Activated T-helper 1 cell treated with Interleukin-2 at 50 U/mL for 16 hours (primary cell): ENCODE measurements at places on chromosomes 13 and 19.
A peak's percentile ranks its signal among the peaks of the same experiment; 100 is the strongest.

DNA sequence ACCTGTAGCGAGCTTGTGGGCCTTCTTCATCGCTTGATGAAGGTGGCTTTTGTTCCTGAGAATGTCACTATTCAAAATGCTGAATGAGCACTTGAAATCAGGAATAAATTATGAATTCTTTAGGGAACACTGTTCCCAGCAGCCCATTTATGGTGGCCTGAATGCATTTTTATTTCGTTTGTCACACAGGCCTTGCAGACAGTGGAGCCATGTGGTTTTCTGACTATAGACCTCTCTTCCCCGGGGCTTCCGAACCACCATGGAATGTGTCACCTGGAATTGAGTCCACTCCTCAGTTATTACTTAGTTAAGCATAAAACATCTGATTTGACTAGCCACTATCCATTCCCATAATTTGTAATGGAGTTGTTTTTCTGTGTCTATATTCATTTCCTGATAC, 396.9 kb downstream of the IRS2 start:
- DNase-seq = no peak

DNA sequence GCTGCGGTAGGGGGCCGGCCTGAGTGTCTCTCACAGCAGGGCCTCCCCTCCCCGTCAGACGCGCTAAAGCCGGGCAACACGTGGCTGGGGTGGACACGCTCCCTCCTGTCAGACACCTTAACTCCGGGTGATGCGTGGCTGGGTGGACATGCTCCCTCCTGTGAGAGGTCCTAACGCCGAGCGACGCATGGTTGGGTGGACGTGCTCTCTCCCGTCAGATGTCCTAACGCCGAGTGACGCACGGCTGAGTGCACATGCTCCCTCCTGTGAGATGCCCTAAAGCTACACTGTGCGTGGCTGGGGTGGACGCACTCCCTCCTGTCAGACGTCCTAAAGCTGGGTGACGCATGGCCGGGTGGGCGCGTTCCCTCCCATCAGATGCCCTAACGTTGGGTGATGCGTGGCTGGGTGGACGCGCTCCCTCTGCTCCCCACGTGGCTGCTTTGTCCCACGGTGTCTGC, 126.1 kb upstream of the MCF2L start:
- DNase-seq = no peak

- peak; percentile 60 for DNase-seq
Measured at GRCh38 chr19:13849991-13850909, 26.7 kb upstream of the NANOS3 start.

GRCh38 chr13:32224916-32225315, 90.2 kb downstream of the ZAR1L start:
- no peak for DNase-seq

DNA sequence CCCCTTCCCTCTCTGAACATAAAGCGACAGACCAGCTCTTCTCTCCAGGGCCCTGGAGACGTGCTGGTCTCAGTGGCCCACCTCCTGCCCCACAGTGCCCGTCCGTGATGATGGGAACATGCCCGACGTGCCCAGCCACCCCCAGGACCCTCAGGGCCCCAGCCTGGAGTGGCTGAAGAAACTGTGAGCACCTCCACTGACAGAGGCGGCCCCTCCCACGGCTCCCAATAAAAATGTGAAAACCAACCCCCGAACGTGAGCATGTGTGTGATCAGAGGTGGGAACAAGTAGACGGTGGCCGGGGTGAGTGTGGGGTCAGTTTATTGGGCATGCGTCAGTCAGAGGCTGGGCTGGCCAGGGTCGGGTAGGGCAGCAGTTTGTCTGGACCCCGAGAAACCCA, 4.1 kb downstream of the NDUFA3 start:
- DNase-seq = no peak

GRCh38 chr13:26518451-26518959, 39.0 kb upstream of the WASF3 start:
- no peak for DNase-seq

DNA sequence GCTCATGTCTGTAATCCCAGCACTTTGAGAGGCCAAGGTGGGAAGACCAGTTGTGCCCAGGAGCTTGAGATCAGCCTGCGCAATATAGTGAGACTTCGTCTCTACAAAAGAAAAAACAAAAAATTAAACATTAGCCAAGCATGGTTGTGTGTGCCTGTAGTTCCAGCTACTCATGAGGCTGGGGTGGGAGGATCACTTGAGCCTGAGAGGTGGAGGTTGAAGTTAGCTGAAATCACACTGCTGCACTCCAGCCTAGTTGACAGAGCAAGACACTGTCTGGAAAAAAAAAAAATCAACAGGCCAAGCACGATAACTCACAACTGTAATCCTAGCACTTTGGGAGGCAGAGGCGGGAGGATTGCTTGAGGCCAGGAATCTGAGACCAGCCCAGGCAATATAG, 3.9 kb upstream of the S1PR2 start:
- no peak for DNase-seq

- DNase-seq = no peak
Measured at GRCh38 chr13:51970349-51970748, 40.9 kb downstream of the ATP7B start.

DNA sequence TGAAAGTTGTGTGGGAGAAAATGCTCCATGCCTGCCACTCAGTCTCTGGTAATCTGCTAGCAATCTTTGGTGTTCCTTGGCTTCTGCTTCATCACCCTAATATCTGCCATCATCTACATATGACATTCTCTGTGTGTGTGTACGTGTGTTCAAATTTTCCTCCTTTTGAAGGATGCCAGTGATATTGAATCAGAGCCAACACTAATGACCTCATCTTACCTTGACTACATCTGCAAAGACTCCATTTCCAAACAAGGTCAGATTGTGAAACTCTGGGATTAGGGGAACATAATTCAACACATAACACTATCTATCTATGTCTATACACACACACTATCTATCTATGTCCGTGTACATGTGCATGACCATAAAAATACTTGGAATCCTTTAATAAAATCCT, 81.4 kb upstream of the IRS2 start:
- no peak for DNase-seq

GRCh38 chr19:16168465-16169081, 4.8 kb downstream of the CIB3 start:
- DNase-seq = no peak

DNA sequence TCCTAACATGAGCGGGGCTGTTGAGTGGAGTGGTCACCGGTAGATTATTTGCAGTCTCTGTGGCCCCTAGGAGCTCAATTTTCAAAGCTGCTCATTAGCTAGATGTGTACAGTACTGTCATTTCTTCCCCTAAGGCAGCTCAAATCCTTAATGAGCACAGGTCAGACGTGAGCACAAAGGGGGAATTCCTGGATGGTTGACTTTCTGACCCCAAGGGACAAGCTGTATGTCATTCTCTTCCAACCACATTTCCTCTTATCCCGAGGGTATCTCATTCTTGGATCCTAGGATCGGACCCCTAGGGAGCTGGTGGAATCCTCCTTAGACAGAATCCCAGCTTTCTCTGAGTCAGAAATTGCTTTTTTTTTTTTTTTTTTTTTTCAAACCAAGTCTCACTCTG, 5.7 kb upstream of the OR7G3 start:
- DNase-seq = no peak

DNA sequence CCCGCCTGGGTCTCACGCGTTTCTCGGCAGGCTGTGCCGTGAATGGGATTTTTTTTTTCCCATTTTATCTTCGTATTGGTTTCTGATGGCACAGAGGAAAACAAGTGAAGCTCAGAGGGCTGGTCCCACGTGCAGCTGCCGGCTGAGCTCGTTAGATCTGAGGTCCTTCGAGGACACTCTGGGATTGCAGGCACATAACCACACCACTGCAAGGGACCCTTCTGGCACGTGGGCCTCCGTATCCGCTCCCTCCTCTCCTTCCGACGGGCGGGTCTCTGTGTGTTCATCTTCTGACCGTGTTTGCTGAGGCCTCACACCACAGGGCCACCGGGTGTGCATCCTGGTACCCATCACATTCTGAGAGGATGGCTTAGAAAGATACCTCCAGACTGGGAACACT, 16.6 kb downstream of the CFD start:
- no peak for DNase-seq

DNA sequence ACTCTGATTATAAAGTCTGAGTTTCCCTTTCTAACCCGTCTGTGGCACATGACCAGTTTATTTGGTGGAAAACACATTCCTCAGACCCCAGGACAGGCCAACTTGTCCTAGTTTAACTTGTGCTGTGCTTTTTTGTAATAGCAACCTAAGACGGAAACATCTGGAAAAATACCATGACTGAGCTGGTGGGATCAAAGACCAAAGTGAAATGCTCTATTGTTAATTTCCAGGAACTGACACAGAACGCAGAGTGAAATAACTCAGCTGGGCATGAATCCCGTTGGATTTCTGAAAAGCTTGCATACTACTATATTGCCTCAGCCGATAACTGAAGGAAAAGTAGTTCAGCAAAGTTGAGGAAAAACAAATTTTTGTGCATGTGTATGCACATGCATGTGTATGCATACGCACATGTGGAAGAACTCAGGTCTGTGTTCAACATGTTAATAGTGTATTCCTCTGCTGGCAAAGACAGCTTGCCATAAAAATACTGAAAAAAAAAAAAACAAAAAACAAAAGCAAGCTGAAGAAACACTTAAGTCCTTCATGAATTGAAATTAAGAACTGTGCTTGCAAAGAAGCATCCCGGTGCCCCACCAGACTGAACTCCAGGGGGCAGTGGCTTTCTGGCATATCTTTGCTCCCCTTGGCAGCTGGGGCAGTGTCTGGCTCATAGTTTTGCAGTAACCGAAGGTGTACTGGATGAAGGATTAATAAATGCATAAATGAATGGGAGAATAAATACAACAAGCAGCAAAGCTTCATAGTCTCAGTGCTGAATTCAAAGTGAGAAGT, 187.8 kb downstream of the LHFPL6 start:
- DNase-seq = no peak

GRCh38 chr13:29943686-29944085, 93.3 kb upstream of the UBL3 start:
- no peak for DNase-seq

GRCh38 chr13:73303851-73304250, 245.0 kb downstream of the KLF5 start:
- no peak for DNase-seq

- no peak for DNase-seq
Measured at GRCh38 chr13:80189889-80190597, 150.9 kb downstream of the SPRY2 start.
